GM03348 (cell line): ENCODE measurements at places on chromosomes 3 and 15.

DNA sequence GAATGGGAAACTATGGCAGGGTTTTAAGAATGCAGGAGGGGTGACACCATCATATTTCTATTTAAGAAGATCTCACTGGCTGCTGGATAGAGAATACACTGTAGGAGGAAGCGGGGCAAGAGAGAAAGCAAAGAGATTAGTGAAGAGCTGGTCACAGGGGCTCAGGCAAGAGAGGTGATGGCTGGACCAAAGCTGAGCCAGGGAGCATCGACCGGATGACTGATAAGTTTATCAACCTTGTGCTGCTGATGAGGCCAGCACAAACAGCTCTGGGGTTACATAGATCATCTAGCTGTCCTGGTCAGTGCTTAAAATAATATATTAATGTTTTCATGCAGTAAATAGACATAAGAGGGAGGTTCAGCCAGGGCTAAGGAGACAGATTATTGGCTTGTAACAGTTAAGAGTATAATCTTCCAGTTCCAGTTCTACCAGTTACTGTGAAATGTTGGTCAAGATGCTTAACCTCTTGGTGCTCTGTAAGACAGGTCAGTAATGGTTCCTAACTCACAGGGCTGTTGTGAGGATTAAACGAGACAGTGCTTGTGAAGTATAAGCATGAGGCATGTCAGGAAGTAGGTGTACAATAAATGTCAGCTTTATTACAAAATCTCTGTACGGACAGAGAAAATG is 201.0 kb upstream of the FEZF2 start:
- no peak for DNase-seq

DNA sequence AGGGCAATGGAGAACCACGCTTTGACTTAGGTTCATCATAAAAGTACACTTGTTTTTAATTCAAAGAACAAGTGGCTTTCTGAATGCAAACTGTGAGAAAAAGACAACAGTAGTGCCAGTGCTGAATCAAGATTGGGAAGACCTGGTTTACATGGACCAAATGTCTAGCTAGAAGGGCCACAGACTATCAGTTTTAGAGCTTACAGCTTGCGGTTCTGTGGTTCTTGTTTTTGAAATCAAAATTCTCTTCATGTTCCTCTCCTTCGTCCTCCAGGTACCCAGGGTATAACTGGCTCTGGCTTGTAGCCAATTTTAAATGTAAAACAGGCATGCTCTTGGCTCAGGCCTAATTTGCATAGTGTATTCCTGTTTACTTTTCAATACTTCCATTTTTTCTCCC is 124.6 kb downstream of the TGFBR2 start:
- DNase-seq: no peak

DNA sequence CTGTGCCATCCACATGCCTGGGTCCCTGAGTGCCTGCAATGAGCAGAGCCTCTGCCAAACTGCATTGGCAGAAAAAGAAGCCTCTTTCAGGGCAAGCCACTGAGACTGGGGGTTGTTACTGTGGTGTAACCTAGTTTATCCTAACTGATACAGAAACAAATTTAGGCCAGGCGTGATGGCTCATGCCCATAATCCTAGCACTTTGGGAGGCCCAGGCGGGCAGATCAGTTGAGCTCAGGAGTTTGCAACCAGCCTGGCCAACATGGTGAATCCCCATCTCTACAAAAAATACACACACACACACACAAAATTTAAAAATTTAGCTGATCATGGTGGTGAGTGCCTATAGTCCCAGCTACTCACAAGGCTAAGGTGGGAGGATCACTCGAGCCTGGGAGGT is 221.6 kb downstream of the TBC1D2B start:
- no peak for DNase-seq

DNA sequence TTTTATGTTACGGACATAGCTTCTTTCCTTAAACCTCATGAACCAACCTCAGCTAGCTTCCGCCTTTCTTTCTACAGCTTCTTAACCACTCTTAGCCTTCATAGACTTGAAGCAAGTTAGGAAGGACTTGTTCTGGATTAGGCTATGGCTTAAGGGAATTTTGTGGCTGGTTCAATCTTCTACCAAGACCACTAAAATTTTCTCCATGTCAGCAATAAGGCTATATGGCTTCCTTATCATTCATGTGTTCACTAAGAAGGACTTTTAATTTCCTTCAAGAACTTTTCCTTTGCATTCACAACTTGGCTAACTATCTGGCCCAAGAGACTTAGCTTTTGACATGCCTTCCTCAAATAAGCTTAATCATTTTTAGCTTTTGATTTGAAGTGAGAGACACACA is 24.5 kb downstream of the CCPG1 start:
- DNase-seq: no peak

DNA sequence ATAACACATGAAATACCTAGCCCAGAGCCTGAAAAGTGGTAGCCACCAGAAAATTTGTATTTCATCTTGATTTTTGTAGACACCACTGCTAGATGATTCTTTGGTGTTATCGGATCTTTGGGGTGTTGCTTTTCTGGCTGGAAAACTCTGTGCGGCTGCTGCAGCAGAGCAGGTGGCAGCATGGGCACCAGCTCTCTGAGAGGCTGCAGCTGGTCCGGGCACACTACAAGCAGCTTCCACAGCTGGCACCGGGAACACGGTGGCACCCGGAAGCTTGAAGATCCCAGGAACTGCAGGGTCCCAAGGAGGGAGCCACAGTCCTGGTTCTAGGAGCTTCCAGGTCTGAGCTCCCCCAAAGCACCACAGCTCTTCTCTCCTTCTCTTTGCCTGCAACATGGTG is 211.7 kb upstream of the MLF1 start:
- DNase-seq: no peak

- no peak for DNase-seq
Observed at GRCh38 chr3:5709714-5710113, 522.2 kb downstream of the EDEM1 start.

DNA sequence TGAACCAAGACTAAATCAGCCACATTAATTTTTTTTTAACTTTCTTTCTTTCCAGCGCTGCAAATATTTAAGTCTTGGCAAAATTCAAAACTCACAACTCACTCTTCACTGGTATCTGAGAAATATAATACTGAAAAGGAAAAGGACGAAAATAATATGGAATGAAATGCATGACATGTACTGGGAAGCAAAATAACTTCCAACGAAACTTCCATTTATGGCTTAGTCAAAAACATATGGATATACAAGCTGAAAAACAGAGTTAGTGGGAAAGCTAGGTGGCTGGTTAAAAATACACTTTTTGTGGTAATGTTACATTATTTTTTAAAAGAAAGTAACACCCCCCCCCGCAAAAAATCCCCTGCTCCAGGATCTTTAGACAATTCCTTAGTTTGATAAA is 86.1 kb downstream of the TM4SF4 start:
- DNase-seq: no peak

GRCh38 chr3:152909180-152909883 is 74.4 kb downstream of the P2RY1 start:
- DNase-seq: peak; percentile 27

GRCh38 chr15:24954783-24955530 is at the start of the genes SNRPN and SNURF:
TSS of gene SNRPN (plus strand) at chr15:24954987. CDS start at chr15:24974454, 19,467 bp downstream.
TSS of gene SNURF (plus strand) at chr15:24954987. CDS start at chr15:24955049, 62 bp downstream.
- peak; percentile 89 for DNase-seq

- DNase-seq: no peak
Observed at GRCh38 chr3:142987707-142988106, 13.7 kb upstream of the U2SURP start.

GRCh38 chr3:13332158-13332557 is 88.0 kb downstream of the NUP210 start:
- DNase-seq: no peak

DNA sequence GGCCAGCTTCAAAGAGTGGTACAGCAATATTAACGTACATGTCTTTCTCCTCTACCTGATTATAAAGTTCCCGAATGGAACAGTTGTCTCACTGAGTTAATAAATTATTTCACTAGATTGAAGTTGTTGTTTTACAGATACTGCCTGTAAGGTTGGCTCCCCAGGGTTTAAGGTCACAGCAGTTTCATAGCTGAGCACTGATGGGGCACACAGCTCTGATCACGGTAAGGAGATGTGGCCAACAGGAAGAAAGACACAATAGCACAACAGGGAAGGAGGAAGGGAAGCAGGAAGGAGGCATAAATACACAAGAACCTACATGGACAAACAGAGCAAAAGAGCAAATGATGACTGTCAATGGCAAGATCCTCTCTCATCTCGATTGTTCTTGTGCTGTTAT is 215.6 kb downstream of the WNT5A start:
- no peak for DNase-seq

DNA sequence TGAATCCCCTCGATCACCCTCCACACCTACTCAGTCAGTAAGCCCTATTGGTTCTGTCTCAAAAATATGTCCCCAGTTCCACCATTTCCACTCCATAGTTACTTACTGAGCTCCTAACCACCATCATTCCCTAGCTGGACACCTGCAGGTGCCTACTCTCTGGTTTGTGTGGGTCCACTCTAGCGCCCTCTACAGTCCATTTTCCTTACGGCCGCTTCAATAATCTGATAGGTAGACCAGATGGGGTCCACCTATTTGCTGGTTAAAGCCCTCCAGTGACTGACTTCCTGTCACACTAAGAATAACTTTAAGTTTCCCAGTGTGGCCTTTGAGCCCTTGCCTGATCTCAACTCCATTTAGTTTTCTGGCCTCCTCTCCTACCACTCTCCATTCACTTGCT is 5.0 kb downstream of the GXYLT2 start:
- DNase-seq: no peak

- DNase-seq: no peak
Observed at GRCh38 chr3:39196671-39197356, 4.4 kb upstream of the XIRP1 start.

GRCh38 chr3:164655462-164655861 is 422.8 kb downstream of the SI start:
- DNase-seq: no peak

GRCh38 chr3:162641907-162642306 is 1145.3 kb downstream of the OTOL1 start:
- DNase-seq: no peak

DNA sequence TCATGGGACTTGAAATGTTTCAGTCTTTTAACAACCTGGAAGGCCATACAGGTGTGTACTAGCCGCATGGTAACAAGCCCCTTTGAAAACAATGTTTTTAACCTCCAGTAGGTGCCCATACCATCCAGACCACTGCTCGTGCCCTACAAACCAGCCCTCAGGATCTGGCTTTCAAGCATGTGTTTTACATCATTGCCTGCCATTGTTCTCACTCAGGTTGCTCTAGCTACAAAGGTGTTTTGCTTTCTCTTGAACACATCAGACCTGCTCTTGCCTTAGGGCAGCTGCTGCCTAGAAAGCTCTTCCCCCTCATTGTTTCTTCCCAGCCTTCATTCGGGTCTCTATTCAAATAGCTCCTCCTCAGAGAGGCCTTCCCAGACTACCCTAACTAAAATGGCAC is 32.3 kb upstream of the MAP3K13 start:
- no peak for DNase-seq

GRCh38 chr3:83524901-83525300 is 1433.9 kb upstream of the CADM2 start:
- no peak for DNase-seq

GRCh38 chr3:46857485-46858341 is 5.5 kb downstream of the MYL3 start:
- DNase-seq: no peak

DNA sequence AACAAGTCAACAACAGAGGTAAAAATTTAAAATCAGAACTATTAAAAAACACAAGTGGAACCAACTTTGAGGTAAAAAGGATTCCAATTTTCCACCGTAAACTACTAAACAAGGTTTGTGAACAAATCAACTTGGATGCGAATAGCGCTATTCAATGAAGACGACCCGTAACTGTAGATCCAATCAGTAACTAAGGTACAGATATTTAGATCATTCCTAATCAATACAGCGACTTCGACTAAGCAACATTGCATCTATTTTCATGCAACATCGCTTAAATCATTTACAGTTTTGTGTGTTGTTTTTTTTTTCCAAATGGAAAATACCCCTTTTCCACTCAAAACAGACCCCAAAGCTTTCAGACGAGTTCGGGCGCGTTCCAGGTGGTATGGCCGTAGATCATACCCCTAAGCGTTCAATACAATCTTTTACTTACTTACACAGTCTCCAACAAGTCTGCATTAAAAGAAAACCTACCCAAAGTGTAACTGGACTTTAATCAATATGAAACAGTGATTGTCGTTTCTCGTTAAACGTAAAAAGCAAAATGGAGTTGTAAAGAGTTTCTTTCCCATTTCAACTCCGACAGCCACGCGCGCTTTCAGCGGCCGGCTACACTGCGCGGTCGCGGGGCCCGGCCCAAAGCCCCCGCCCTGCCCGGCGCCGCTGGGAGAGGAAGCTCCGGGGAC is 786 bp downstream of the RHOA start:
- DNase-seq: no peak

GRCh38 chr3:24740326-24740725 is 245.7 kb upstream of the THRB start:
- DNase-seq: no peak

- no peak for DNase-seq
Observed at GRCh38 chr3:117688583-117688982, 979.0 kb downstream of the TUSC7 start.

DNA sequence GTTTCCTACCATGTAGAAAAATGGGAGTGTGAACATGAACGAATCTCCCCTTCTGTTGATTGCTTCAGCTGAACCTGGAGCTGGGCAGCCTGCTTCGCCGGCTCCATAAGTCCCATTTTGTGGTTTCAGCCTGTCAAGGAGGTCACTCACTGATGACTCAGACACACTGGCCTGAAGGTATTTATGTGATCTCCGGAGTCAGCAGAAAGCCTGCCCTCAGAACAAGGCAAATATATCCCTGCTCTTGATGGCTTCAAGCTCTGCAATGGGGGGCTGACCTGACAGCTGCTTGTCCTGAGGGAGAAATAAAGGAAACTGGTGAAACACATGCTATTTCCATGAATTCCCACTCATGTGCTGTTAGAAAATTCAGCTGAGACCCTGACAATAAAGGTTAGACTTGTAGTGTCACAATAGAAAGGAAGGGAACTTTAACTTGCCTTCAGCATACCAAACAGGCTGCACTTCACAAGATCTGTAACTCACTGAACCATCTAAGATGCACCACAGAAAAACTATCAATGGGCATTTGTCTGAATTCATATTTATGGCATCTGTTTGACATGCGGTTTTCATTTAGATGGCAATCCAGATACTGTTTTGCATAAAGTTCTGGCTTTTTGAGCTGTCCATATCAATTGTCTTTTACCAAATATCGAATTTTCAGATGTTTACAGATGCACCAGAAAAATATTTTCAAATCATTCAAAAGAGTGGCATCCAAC is 282.0 kb upstream of the VEPH1 start:
- DNase-seq: peak; percentile 57

- DNase-seq: peak; percentile 54
Observed at GRCh38 chr3:122577409-122578031, at the start of gene PARP15. TSS of gene PARP15 (plus strand) at chr3:122577650. CDS start at chr3:122577668, 18 bp downstream.

GRCh38 chr3:4139462-4140140 is 163.6 kb upstream of the SETMAR start:
- DNase-seq: no peak

- DNase-seq: no peak
Observed at GRCh38 chr15:38941399-38941953, 376.9 kb upstream of the RASGRP1 start.

- peak; percentile 51 for DNase-seq
Observed at GRCh38 chr3:30632065-30632464, 25.7 kb downstream of the TGFBR2 start.

GRCh38 chr3:133562376-133562775 is 11.1 kb upstream of the CDV3 start:
- DNase-seq: no peak

GRCh38 chr15:56869573-56869972 is 48.9 kb upstream of the TCF12 start:
- DNase-seq: peak; percentile 17

- DNase-seq: peak; percentile 98
Observed at GRCh38 chr15:74540761-74541493, at the start of gene ARID3B. TSS of gene ARID3B (plus strand) at chr15:74541220. CDS start at chr15:74543937, 2,717 bp downstream.
